ENCODE measurements at places on chromosomes 1 and 21.

DNA sequence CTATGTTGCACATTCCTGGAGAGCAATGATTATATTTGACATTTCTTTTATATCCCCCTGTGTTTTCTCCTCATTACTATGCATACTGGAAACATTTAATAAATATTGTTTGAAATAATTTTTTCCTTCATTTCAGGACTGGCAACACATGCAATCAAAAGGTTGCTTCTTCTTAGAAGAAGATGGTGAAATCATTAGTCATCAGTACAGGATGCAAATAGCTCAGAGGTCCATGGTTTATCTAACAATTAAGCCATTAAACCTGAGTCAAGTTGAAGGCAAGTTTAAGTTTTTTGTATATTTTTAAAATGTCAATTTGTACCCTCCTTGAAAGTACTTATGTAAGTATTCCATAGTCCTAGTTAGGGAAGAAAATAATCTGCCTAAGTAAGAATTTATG, 22.5 kb downstream of the EFCAB7 start:
- no peak for DNase-seq

DNA sequence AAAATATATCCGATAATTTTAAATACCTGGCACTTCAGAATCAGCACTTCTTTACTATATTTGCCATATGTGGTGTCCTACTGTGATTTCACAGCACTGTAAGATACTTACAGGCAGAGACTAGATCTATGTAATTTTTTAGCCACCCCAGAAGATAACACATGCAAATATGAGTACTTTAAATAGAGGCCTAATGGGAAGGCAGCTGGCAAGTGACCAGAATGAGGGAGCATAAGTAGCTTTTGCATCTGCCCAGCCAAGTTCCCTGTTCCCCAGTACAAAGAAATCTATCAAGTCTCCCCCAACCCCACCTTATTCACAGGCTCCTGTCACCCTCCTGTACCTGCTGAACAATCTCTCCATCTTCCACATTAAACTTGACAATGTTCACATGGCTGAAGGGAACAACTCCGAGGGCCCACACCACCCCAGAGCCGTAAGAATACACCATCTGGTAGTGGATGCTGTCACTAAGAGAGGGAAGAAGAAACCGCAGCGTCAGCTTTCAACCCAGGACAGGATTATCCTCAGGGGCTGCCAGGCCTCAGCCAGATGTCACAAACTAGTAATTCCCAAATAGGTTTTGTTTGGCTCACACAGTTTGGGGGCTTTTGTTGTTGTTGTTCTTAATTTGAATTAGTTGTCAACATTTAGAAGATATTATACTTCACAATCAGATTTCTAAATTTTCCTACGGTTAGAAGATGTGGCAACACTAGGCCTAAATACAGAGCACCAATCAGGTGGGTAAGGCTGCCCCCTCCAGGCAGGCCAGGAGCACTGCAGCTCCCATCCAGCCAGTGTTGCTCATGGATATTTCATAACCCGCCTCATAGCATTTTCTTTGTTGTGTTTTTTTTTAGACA, 10.4 kb downstream of the EMC1 start:
- DNase-seq: peak; percentile 52

DNA sequence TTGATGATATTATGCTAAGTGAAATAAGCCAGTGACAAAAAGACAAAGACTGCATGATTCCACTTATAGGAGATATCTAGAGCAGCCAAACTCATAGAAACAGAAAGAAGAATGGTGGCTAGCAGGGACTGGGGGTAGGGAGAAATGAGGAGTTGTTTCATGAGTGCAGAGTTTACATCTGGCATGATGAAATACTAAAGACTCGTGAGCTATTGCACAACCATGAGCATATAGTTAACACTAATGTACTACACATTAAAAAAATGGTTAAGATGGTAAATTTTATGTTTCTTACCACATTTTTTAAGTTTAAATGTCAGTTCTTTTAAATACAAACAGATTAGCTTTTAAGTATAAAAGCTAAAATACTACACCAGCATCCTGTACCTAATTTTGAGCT, 57.8 kb downstream of the ESRRG start:
- DNase-seq: no peak

- DNase-seq: no peak
Measured at GRCh38 chr1:149848340-149849110, 50.8 kb upstream of the BOLA1 start.

- no peak for DNase-seq
Measured at GRCh38 chr1:178847396-178847849, 23.5 kb downstream of the ANGPTL1 start.

DNA sequence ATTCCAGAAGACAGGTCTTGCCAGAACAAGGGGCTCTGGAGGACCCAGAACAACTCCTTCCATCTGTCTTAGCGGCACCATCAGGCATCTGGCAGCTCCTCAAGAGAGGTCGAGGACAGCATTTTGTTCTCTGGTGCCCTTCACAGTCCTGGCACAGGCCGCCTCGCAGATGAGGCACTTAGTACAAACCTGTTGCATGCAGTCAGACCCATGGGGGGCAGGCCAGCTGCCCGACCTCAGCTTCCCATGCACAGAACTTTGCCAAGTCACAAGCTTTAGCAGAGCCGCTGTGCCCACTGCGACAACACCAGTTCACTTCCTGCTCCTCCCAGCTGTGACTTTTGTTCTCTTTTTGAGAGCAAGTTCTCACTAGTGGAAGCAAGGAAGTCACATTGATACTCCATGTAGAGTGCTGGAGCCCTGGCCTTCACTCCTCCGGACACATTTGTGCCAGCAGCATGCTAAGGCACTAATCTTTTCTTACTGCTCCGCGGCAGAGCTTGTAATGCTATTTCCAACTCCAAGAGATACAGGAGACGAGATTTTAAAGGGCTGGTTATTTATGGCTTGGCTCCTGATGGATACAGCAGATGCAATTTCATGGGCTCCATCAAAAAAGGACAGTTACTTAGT, 44.6 kb downstream of the HMGB4 start:
- DNase-seq: no peak

GRCh38 chr1:220879509-220880361, 492 bp downstream of the HLX start:
- DNase-seq: no peak

- no peak for DNase-seq
Measured at GRCh38 chr1:183910845-183911244, 105.9 kb downstream of the RGL1 start.

GRCh38 chr1:216119600-216119999, 303.6 kb downstream of the USH2A start:
- DNase-seq: peak; percentile 36

GRCh38 chr1:16006010-16006409, 2.0 kb downstream of the SRARP start:
- DNase-seq: no peak
